ENCODE measurements at places on chromosomes 4 and X.

DNA sequence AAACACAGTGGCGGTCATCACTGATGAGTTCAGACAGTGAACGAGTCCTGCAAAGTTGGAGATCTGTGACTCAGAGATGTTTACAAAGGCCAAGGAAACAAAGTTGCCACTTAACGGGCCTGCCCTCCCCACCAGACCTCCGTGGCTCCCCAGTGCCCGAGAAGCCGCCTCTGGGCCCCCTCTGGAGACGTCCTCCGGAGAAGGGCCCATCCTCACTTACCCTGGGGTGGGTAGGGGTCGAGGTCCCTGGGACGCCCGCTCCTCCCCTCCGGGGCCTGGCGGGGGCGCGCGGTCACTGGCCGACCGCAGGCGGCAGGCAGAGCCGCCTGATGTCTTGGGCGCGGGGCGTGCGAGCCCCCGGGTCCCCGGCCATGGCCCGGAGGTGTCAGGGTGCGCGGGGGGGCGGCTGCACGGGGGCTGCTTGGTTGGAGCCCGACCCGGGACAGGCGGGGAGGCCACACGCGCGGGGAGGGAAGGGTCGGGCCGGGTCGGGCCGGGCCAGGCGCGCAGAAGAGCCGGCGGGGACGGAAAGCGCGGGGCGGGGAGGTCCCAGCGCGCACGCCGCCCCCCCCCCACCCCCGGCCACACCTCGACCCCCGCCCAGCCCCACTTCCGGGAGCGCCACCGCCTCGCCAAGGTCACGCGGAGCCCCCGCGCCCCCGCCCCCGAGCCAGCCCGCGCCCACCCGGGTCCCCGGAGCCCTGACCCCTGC is 529 bp downstream of the DHRSX start:
- peak; percentile 54 for DNase-seq

- no peak for DNase-seq
These were observed 61.6 kb upstream of the GPM6A start for GRCh38 chr4:175873707-175874106.

- DNase-seq = peak; percentile 9
These were observed 1.4 kb downstream of the MID1 start for GRCh38 chrX:10618961-10619360.

DNA sequence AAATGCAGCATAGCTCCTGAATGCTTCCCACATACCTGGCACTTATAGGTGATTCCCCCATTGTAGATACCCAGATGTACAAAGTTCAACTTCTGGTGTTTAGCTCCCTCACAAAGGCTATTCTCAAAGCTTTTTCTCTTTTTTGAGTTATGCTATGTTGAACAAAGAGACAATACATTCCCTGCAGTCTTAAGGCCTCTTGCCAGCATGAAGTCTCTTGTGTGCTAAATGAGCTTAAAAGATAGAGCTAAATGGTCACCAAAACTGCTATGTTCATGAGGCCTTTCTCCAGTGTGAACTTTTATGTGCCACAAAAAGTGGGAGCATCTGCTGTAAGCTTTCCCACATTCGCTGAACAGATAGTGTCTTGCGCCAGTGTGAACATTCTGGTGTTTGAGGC is 111.2 kb upstream of the TMEM47 start:
- DNase-seq = no peak

DNA sequence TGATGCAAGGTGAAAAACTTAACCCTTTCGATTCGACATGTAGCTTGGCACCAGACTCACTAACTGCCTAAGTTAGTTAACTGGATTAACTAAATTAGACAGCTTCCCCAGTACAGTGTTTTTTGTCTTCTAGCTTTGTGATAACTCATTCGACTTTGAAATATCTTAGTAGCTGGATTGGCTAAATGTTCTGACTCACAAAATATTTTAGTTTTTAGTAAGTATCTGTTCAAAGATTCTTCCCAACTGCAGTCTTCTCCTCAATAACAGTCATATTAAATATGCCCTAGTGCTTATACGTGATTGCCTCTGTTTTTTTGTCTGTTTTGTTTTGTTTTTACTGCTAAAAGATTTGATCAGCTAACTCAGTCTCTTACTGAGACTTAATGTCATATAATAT is 102.9 kb downstream of the KCNIP4 start:
- DNase-seq = peak; percentile 42

- DNase-seq = no peak
These were observed 12.3 kb downstream of the PPP3CA start for GRCh38 chr4:101334963-101335572.

DNA sequence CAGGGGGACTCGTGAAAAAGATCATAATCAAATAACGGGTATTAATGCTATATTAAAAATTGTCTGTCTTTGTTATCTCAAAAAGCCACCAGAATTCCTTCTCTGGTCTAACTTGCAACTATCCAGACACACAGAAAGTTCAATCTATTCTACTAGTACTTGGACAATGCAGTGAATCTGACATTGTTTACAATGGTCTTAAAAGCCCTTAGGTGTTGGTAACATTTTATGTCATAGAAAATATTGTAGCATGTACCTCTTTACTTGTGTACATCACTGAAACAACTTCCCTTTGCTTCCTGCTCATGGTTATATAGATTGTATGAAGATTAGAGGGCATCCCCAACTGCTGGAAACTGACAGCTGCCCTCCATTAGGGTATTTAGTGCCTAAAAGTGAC is 71.1 kb upstream of the PPP3CA start:
- DNase-seq = no peak

GRCh38 chrX:65266482-65266881 is 268.1 kb downstream of the LAS1L start:
- DNase-seq = no peak

- DNase-seq = peak; percentile 22
These were observed 391 bp downstream of the UBL4A start for GRCh38 chrX:154486052-154486395.

DNA sequence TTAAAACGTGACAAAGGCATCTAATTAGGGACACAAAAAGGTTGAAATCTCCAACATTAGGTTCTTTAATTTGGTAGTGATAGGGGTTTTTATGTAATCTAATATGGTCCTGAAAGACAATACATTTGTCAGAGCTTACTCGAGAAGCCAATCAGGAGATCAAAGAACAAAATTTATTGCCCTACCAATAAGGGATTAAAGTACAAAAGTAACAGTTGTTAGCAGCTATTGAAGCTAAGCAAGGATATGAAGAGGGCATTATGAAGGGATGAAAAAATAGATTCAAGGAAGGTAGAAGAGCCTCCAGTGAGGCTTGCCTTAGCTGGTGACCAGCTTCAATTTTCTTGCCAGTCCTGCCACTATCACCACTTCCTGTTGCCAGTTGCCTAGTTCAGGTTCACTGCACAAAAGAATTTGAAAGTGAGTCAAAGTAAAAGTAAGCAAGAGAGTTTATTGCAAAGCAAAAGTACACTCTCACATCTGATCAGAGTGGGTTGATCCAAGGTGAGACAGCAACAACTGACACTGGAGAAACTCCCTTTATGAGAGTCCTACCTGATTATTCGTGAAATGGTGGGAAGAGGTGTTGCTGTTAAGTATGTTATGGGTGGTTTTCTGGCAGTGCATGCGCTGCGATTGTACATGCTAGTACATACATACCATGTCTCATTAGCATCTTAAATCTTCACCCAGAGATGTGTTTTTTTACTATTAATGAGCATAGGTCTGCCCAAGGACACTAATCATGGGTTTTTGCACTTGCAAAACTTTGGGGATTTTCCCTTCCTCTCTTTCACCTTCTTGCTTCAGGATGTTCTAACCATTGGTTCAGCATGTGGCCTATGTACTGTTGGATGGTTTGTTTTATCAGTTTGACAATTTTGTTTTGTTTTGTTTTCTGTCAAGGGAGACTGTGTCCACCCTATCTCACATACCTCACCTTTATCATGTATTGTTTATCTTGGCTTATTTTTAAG is 263.2 kb upstream of the ITM2A start:
- DNase-seq = no peak

GRCh38 chr4:89929425-89930159 is 34.9 kb downstream of the MMRN1 start:
- DNase-seq = no peak

GRCh38 chrX:50618788-50619558 is 148.3 kb upstream of the DGKK start:
- no peak for DNase-seq

DNA sequence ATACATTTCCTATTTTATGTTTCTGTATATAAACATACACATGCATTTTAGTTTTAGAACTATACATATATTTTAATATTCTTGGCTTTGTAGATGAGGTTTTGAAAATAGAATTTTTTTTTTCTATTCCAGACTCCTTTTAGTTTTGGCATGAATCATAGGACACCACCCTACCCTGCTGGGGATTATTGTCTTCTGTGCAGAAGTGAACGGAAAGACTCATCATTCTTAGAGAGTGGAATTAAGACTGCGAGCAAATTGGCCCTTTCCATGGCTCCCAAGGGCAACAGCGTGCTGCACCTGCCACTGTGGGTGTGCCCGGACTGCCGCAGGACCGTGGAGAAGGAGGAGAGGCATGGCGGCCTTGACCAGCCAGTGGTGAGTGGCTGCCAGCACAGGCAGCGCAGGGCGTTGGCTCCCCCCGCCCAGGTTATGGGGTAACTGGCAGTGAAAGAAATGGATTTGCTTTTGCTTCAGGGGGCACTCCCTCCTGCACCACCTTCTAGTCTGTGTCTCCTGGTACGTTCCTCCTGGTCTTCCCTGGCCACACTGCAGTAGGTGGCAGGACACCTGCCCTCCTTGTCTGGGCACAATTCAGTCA is 59.6 kb downstream of the FAM193A start:
- DNase-seq = no peak

DNA sequence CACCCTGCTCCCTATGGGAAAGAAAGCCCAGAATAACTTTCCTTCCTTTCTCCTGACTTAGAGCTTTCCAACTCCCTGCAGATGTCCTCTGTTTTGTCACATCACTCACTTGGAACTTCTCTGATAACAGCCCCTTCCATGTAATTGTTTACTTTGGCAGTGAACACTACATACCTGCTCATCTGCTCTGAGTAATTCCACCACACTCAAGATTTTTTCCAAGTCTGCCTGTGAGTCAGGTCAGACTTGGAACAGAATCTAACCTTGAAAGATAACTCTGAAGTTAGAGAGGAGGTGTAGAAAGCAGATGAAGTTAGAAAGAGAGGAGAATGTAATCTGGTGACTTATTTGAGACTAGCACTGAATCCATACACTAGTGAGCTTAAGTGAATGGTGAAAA is 7.4 kb downstream of the MAGEB10 start:
- no peak for DNase-seq

- DNase-seq = no peak
These were observed 319.5 kb downstream of the KCNIP4 start for GRCh38 chr4:21628916-21629610.

- no peak for DNase-seq
These were observed 934 bp downstream of the PDHA1 start for GRCh38 chrX:19344661-19345060.

GRCh38 chr4:147220833-147221232 is 260.1 kb upstream of the EDNRA start:
- DNase-seq = no peak

DNA sequence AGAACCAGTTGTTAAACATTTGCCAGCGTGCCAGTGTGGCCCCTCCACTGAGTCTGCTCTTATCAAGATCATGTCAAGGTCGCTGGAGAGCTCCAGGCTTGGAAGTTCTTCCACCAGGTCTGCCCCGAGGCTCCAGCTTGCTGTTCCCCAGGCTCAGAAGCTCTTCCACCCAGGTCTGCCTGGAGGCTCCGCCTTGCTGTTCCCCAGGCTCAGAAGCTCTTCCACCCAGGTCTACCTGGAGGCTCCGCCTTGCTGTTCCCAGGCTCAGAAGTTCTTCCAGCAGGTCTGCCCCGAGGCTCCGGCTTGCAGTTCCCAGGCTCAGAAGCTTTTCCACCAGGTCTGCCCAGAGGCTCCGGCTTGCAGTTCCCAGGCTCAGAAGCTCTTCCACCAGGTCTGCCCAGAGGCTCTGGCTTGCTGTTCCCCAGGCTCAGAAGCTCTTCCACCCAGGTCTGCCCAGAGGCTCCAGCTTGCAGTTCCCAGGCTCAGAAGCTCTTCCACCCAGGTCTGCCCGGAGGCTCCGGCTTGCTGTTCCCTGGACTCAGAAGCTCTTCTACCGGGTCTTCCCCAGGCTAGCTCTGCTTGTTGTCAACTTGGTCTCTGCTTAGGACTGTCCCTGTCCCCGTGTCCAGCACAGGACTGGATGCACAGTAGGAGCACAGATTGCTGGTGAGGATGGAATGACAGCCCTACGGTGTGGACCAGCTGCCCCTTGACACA is 54.4 kb downstream of the HMX1 start:
- no peak for DNase-seq

DNA sequence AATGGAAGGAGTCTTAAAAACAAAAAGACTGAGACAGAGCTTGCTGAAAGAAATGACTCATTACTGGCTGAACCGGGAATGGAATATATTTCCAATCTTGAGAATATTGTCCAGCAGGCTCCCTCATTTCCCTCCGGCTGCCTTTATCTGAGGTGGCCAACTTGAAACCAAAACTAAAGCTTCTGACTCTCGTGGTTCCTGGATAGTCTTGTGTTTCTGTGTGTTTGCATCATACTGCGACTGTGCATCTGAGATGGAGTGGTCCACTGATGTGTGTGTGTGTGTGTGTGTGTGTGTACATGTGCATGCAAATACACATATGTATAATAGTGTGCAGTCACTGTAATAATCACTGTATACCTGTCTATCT is 145.6 kb upstream of the SCML1 start:
- DNase-seq = peak; percentile 62

DNA sequence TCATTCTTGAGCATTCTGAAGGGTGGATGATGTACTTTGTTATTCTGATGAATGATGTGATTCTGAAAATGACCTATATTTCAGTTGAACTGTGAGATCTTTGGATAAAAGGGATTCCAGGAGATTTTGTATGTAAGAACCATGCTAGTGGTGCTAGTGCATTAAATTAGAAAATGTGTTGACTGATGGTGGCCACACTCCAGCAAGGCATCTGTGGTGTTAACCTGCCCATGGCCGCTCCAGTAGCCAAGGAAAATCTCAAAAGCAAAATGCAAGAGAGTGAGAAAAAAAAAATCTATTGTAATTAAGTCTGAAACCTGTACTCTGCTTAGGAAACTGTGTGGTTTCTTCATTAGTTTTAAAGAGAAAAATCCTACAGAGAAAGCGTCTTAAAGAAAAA is 93.5 kb downstream of the WWC2 start:
- no peak for DNase-seq

DNA sequence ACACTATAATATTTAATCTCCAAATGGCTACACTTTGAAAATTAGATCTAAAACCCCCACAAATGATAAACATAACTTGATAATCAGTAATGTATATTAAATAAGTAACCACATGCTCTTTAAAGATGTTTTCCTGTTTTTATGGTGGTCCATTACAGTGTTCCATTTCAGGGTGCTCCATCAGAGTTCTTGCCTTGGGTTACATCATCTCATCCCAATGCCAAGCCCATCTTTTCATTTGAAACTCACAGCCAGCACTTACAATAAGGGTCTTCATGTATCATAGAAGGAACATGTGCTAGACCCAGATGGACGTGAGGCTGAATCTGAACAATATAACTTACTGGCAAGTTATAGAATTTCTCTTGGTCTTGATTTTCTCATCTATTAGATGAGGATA is 10.5 kb upstream of the PAQR3 start:
- DNase-seq = no peak
